ENCODE measurements at places on chromosomes 2 and 18. TPM values are rescaled to one million over a fixed set of nuclear protein-coding genes. Genes with fewer than 3 reads are reported as not detected.

GRCh38 chr2:96764253-96764637 is 3.5 kb downstream of the CNNM4 start:
- DNase-seq, result no peak

DNA sequence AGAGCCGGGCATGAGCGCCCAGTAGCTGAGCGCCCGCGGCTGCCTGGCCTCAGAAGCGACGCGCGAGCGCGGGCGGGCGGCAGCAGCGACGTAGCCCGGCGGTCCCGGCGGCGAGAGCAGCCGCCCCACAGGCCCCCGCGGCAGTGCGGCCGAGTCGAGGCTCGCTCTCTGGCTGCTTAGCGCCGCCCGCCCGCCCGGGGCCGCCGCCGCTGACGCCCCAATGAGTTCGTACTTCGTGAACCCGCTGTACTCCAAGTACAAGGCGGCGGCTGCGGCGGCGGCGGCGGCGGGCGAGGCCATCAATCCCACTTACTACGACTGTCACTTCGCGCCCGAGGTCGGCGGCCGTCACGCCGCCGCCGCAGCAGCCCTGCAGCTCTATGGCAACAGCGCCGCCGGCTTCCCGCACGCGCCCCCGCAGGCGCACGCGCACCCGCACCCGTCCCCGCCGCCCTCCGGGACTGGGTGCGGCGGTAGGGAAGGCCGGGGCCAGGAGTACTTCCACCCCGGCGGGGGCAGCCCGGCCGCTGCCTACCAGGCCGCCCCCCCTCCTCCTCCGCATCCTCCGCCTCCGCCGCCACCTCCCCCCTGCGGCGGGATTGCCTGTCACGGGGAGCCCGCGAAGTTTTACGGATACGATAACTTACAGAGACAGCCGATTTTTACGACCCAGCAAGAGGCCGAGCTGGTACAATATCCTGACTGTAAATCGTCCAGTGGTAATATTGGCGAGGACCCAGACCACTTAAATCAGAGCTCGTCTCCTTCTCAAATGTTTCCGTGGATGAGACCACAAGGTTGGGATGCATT is 847 bp downstream of the HOXD8 start:
- DNase-seq, result peak; percentile 86

GRCh38 chr2:229410946-229411345 is 139.9 kb upstream of the PID1 start:
- no peak for DNase-seq

DNA sequence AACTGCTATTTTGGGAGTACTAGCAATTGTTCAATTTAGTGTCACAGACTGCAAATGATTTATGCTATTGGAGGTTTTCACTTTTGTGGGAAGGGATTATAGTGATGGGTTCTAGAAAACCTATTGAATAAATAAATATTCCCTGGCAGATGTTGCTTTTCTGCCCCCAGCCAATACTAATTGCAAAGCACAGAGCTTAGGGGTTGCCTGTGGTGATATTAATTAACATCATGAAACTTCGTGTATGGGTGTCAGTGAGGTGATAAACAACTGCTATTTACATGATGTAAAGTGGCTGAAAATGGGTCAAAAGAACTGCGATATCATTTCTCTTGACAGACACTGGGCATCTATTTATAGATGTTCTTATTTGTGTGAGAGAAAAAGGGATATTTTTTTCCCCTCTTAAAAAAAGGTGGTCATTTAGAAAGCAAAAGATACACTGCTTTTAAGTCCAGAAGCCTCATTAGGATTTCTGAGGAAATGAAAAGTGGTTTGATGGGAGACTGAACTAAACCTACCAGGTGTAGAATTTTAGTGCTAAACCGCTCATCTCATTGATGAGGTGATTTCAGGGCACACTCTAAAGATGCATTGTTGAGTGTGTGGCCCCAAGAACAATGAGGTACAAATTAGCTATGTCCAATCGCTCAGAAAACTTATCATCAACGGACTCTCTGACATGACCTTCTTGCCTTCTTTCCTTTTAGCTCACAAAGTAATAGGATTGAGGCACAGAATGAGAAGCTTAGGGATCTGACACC is 116.7 kb upstream of the CHST9 start:
- DNase-seq, result no peak

DNA sequence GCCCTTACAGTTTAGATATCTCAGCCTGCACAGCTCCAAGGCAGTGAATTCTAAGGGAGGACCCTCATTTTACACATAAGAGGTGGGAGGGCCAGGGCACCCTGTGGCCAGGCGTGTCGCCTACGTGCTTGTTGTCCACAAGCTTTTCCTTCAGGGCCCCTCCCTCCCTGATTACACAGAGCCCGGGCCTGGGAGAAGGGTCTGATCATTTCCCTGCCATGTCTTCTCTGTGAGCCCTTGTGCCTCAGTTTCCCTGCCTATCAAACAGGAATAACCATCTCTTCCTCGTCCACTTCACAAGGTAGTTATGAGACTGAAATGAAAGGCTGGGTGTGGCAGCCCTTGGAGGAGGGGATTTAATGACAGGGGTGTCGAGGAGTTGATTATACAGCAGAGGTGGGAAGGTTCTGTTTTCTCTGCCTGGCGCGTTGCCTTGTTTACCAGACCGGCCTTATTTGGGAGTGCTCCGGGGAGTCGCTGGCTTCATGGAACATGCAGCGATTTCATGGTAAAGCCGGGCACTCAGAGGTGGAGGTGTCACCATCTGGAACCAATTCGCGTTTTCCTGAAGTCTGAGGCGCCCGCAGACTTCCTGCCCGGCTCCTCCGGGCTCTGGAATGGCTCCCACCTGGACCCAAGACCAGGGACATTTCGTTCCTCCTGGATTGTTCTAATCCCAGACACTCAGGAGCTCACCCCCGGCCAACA is 208.9 kb downstream of the KLHL29 start:
- peak; percentile 88 for DNase-seq

DNA sequence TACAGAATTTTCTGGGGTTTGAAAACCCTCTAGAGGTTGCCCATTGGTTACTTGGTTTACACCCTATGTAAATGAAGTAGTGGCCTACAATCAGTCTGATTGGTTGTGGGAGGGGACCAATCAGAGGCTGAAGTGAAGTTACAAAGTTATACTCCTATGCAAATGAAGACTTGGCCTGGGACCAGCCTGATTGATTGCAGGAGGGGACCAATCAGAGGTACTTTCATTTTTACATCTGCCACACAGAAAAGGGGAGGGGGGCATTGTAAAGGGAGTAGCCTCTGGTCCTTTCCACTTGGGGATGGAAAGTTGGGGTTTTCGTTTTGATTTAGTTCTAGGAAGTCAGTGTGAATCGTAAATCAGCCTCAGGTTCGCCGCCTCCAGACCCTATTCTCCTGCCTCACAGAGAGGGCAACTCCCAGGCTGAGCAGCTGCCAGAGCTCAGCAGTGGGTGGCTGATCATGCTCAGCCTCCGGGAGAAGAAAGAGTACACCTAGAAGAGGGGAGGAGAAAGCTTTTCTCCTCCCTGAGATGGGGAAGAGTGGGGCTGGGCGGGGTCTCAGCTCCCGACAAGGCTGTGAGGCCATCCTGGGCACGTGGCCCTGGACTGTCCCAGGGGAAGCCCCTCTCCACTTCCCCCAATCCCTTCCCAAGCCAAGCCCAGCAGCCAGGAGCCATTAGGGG is 372.5 kb downstream of the GALR1 start:
- no peak for DNase-seq

GRCh38 chr2:102266204-102266603 is 45.2 kb upstream of the IL1RL1 start:
- no peak for DNase-seq

- DNase-seq, result no peak
Observed at GRCh38 chr2:156430236-156430979, 5.8 kb upstream of the GPD2 start.

- DNase-seq, result no peak
Observed at GRCh38 chr18:10067670-10068659, 154.1 kb downstream of the VAPA start.

REG1B gene
- not detected for total RNA-seq

LMAN2L gene
- 14.8 TPM for total RNA-seq
